ENCODE measurements at places on chromosomes 3 and 15. TPM values are rescaled to one million over a fixed set of nuclear protein-coding genes. Genes with fewer than 3 reads are reported as not detected.

GRCh38 chr15:78280319-78281072, 16.1 kb downstream of the DNAJA4 start:
- DNase-seq: no peak

DNA sequence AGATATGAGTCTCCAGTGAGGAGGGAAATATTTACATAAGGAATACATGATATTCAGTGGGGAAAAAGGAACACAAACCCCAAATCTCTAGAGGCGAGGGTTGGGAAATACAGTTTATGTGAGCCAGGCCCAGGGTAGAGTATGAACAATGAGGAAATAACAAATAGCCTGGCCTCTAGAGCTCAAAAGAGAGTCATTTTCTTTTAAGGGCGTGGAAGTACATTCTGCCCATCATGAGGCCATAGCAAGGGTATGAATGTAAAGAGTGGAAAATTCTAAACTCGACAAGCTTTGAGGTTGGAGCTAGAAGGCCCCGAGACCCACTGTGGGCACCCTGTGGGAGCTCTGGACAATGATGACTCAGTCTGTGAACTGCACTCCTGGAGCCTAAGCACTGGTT, 27.8 kb upstream of the IGF2BP2 start:
- DNase-seq: no peak

GRCh38 chr15:61099020-61099810, 129.9 kb downstream of the RORA start:
- DNase-seq: no peak

GRCh38 chr15:38176155-38176554, 76.5 kb upstream of the SPRED1 start:
- no peak for DNase-seq

DNA sequence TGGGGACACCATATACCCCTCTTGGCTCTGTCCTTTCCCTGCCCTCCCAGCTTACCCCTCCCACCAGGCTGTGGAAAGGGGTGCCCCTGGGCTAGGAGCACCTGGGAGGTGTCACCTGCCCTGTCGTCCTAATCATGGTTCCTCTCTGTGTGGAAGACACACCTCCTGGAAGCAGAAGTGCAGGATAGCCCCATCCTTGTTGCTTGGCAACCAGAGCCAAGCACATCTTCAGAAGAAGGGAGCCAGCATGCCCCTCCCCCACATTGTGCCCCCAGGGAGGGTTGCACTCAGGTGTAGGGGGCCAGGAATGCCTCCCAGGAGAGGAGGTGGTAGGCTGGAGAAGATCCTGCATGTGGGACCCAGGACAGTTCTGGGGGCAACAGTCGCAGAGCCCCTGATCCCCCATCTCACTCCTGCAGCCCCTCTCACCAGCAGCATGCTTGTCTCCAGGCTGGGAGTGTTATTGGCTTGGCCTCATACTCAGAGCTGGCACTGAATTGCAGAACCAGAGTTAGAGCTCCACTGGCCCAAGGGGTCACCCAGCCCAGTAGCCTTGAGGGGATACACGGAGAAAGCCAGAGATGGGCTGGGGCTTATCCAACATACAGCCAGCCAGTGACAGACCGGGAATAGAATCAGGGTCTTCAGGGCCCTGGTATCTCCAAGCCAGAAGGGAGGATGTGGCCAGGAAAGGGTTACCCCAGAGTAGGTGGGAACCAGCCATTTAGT, 8.4 kb downstream of the RAB6B start:
- no peak for DNase-seq

The FANCD2OS gene
- polyA plus RNA-seq: 0.51 TPM

The GUCA1C gene
- polyA plus RNA-seq: 0.26 TPM

The ATP13A4 gene
- 1.7 TPM for polyA plus RNA-seq

Measured in right renal pelvis (tissue), 4 donors.